ENCODE measurements at places on chromosomes 1 and 21.

DNA sequence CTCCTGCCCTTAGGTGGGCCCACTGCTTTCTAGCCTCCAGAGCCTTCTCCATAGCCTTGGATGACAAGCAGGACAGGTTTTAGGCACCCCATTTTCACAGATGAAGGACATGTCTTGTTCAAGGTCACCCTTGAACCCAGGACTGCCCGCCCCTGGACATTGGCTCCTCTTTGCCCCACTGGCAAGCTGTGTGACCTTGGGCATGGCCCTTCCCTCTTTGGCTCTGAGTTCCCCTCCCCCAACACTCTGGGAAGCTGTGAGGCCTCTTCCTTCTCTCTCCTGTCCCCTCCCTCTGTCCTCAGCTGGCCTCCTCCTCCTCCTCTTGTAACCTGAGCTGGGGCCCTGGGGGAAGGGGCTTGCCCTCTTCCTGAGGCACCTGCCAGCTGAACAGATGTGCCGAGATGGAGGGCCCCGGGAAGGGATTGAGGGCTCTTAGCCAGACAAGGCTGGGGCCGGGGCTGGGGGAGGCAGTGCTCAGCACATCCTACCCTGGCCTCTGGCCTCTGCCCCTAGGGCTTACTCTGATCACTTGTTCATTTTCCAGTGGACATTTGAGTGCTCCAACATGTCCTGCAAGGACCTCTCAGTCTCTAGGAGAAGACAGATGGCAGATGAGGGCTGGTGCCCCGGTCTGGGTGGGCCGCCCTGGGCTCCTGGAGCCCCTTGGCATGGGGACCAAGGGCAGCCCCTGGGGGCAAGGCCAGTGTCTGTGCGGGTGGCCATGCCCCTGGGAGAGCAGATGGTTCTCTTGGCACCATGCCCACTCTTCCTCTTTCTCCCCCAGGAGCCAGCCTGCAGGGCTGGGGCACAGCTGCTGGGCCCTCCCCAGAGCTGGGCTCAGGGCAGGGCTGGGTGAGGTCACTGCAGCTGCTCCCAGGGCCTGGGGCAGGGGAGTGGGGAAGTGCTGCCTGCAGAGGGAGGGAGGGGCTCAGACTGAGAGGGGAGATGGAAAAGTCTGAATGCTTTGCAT lies 10.7 kb downstream of the FOXO6 start:
- DNase-seq: no peak

- DNase-seq: no peak
These were observed 438.2 kb downstream of the SMYD3 start for GRCh38 chr1:246068619-246069509.

DNA sequence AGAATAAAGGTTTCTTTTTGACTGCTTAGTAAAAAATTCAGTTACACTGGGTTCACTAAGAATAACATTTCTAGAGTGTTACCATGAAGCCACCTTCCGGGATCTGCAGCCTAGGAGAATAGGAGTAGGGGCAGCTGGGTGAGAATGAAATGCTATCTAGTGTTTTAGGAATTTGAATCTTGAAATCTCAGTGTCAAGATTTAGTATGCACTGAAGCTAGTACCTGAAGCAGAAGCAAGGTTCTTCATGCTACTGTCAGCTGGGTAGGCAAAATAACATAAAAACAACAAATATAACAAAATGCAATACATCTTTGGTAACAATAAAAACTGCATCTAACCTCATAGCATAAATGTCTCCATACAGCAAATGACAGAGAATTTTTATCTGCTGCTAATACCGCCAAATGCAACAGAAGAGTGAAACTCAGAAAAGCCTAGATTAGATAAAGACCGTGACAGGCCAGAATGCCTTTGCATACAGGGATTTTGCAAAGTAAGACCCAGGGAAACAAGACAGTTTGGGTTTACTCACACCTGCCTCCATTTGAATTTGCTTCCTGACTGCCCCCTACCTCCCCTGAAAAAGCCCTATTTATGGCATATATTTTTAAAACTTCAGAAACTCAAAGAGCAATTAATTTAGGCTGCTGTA lies 58.2 kb downstream of the GADD45A start:
- DNase-seq: no peak

- no peak for DNase-seq
These were observed 5.5 kb upstream of the ILDR2 start for GRCh38 chr1:166980818-166981217.

DNA sequence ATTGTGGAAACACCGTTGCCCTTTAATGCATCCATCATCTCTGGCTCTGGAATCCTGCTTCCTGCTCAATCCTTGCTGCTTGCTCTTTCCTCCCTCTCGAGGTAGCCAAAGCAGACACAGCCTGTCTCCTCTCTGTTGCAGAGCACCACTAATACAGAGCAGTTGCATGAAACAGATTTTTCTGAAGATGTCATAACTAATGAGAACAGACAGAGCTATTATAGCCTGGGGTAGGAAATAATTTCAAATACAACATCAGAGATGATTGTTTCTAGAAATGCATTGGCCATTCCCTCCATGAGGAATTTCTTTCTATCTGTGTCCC lies 23.3 kb upstream of the ACBD6 start:
- DNase-seq: no peak

- DNase-seq: no peak
These were observed 12.3 kb downstream of the BTG2 start for GRCh38 chr1:203317429-203318228.

DNA sequence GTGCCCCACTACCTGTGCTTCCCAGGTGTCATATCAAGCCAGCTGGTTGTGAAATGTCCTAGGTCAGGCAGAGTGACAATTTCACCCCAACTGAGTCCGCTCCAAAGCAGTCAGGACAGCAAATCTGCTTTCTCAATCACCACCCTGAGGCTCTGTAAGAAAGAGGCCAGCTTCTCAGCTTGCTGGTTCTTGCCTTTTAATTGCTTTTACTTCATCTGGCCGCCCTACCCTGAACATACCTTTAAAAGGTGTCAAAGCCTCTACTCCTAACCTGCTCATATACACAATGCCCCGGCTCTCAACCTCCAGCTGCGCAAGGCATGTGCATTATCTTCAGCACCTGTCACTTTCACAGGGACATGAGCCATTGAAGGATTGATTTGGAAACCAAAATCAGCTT lies 581.6 kb downstream of the NPHP4 start:
- DNase-seq: no peak

- DNase-seq: no peak
These were observed 2.2 kb downstream of the SLC19A2 start for GRCh38 chr1:169483500-169483966.

DNA sequence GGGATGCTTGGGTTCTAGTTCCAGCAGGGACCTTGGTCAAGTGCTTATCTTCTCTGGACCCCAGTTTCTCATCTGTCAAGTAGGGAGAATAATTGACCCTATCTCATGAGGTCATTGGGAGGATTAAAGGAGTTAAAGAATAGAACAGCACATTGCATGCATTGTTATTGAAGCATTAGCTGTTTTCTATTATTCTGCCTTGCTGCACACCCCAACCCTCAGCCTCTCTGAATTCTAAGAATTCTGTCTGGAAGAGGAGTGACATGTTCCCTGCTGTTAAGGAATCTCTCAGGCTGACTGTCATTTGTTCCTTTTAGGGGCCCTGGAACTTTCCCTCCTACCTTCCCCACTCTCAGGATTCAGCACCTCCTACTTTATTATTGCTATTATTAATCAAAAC lies 73.9 kb downstream of the NENF start:
- DNase-seq: no peak

DNA sequence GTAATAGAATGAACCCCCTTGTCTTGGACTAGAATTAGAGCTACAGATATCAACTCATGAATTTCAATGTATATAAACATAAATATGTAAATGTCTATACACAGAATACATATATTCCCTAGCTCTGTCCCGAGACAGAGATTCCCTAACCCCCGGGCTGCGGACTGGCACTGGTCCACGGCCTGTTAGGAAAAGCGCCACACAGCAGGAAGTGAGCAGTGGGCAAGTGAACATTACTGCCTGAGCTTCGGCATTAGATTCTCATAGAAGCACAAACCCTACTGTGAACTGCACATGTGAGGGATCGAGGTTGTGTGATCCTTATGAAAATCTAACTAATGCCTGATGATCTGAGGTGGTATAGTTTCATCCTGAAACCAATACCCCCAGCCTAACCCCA lies 51.2 kb downstream of the PIK3R3 start:
- no peak for DNase-seq

- no peak for DNase-seq
These were observed 62.9 kb upstream of the HOOK1 start for GRCh38 chr1:59751801-59752200.

DNA sequence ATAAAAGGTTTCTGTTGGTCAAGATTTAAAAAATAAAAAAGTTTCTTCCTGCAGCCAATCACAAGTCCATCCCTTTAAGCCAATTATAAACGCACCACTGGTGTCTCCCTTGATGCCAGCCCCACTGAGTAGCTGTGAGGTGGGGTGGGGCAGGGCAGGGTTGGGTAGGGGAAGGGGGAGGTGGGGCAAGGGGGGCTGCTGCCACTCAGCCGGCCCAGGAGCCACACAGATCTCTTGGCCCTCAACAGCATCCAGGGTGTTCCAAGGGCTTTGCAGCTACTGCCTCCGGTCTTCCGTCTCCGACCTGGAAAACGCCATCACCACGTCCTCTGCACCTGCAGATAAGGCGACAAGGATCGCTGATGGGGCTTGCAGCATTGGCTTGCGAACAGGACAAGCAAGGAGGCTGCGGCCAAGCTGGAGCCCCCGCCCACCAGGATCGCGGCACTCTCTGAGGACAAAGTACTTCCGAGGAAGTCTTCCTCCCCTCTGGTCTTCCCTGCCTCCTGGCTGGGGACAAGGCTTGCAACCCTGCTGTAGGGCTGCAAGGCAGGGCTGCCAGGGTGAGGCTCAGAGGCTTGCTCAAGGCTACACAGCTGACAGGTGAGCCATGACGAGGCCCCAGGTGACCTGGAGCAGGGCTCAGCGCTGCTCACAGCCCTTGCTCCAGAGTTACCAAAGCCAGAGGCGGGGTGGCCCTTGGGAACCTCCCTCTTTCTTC lies 26.8 kb upstream of the CLSTN1 start:
- no peak for DNase-seq

DNA sequence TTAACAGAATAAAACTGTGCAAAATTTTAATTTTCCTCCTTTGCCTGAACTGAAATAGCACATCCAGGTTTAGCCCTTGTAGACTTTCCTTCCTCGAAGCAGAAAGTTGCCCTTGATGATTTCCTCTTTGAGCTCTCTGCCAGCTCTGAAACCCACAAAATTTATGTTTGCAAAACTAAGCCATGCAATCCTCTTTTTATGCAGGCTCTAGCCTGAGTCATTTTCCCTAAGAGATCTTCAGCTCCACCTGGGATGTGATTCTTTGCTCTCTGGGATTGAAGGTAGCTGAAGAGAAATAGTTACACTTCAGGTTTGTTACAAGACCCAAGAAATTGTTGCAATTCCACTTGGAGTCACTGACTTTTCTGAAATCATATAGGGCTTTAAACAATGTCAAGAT lies 1.4 kb upstream of the F3 start:
- no peak for DNase-seq

DNA sequence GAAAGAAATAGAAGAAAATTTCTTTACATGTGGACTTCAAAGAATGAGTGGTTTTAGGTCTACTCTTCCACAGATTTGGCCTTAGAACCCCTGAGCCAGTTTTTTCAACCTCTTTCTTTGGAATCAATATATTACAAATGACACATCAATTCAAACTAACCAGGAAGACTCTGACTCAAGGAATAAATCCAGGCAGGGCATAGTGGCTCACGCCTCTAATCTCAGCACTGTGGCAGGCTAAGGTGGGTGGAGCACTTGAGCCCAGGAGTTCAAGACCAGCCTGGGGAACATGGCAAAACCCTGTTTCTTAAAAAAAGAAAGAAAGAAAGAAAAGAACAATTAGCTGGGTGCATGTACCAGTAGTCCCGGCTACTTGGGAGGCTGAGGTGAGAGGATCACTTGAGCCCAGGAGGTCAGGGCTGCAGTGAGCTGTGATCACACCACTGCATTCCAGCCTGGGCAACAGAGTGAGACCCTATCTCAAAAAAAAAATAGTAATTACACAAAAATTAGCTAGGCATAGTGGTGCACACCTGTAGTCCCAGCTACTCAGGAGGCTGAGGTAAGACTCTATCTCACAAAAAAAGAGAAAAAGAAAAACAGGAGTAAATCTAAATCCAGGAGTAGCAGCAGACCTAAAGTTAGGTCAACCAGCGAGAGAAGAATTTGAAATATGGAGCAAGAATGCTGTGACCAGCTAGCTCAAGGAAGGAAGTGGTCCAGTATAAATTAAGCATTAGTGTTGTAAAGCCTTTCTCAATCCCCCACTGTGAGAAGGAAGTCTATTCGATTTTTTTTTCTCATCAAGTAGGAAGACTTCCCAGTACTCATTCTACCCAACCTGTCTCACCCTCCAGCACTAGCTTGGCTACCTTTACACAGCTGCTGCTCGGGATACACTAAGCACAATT lies 1.9 kb downstream of the SORT1 start:
- no peak for DNase-seq

DNA sequence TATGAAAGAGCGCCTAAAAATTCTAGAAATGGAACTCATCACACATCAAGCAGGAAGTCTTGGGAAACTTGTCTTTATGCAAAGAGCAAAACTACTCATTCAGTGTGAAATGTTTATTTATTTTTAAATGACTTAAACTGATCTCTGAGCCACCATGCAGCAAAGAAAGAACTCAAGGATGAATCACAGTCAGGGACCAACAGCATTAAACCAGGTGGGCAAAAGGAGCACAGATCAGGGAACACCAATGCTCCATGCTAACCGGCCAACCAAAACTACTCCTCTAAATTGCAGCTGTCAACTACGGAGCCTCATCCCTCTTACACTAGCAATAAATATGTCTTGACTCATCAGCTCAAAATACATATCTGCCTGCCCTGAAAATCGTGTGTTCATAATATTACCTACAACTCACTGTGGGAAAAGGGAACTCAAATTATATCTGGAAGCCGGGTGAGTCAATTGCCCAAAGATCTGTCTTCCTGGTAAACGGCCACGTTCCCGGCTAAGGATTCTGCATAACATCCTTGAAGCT lies 129.2 kb downstream of the PTPN14 start:
- DNase-seq: no peak

DNA sequence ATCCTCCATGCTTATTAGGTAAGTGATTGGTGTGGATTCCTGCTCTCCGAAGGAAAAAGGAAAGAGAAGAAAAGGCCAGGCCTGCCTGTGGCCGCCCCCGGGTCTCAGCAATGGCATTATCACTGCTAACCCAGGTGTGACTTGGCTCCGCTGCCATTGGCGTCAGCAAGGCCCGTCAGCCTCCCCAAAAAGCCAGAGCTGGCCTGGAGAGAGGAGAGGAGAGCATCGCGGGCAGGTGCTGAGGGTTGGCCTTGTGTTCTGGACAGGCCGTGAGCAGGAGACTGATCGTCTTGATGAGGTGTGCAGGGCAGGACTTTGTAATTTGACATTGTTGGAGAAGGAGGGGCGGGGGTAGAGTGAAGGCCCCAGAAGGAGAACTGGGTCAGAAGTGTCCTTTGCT lies 186.4 kb downstream of the CAMTA1 start:
- no peak for DNase-seq

DNA sequence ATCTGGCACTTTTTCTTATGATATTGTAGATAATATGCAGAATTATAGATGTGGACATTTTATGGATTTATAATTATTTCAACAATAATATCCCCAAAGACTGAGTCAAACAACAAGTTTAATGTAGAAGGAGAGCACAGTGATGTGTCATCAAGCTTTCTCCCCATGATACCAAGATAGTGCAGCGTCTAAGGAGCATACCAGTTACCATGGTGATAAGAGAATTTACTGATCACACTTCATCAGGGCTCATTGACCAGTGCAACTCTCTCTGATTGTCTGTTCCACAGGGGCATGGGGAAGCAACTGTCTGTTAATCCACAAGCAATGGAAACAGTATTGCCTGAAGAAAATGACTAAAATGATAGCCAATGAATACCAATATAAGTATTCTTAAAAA lies 209.6 kb upstream of the DPYD start:
- DNase-seq: no peak

- no peak for DNase-seq
These were observed at the start of gene MFAP2 for GRCh38 chr1:16980473-16981268. TSS of gene MFAP2 (minus strand) at chr1:16980620. CDS start at chr1:16978273, 2,347 bp downstream.

Data from SK-N-MC (cell line).